Memory B cell (primary cell): ENCODE measurements at places on chromosomes 12 and 14.

GRCh38 chr12:21913823-21914222, 27.4 kb downstream of the ABCC9 start:
- DNase-seq = no peak

DNA sequence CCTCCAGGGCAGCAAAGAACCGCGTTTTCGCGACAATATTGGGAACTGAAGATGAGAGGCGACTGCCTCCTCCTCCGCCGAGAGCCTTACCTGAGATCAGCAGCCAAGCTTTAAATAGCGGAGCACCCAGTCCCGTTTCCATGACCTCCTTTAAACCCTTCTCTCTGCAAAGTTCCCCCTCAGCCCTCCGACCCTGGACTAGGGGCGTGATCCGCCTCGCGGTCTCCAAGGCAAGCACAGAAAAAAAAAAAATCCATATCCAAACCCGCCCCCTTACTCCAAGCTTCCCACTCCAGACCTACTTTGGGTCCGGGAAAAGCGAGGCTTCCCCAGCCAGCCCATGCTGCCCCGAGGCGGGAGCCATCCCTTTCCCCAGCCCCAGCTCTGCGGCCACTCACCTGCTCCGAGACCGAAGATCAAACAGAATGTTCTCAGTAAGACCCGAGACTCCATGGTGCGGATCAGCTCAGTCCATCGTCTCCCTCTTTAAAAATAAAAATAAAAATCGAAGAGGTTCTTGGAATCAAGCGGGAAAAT, 630 bp downstream of the NELL2 start:
- no peak for DNase-seq

DNA sequence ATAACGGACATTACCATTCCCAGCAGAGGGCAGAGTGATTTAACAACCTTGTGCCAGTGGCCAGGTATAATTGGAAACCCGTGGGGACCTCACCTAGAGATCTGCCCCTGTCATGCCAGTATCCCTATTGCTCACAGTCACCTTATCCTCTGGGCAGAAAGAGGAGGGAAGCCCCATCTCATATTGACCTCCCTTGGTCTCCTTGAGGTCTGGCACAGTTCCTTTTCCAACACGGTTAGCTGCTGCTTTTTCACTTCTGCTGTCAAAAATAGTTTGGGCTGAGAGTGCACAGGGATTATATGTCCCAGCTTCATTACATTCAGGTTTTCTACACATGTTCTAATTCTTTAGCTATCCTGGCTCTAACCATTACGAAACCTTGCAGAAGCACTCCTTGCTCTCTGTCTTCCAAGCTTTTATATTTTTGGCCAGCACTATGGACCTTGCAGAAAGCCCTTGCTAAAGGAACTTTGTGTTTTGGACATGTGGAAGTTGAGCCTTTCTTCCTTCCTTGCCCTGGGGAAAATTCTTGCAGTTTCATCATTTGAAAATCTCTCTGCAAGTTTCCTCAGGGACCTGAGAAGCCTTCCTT, 111.7 kb upstream of the MIS18BP1 start:
- no peak for DNase-seq

GRCh38 chr12:103571286-103571685, 15.8 kb upstream of the STAB2 start:
- no peak for DNase-seq

GRCh38 chr14:104248203-104249055, 110.0 kb downstream of the KIF26A start:
- no peak for DNase-seq

GRCh38 chr14:73888971-73889370, 2.3 kb downstream of the ZNF410 start:
- no peak for DNase-seq

DNA sequence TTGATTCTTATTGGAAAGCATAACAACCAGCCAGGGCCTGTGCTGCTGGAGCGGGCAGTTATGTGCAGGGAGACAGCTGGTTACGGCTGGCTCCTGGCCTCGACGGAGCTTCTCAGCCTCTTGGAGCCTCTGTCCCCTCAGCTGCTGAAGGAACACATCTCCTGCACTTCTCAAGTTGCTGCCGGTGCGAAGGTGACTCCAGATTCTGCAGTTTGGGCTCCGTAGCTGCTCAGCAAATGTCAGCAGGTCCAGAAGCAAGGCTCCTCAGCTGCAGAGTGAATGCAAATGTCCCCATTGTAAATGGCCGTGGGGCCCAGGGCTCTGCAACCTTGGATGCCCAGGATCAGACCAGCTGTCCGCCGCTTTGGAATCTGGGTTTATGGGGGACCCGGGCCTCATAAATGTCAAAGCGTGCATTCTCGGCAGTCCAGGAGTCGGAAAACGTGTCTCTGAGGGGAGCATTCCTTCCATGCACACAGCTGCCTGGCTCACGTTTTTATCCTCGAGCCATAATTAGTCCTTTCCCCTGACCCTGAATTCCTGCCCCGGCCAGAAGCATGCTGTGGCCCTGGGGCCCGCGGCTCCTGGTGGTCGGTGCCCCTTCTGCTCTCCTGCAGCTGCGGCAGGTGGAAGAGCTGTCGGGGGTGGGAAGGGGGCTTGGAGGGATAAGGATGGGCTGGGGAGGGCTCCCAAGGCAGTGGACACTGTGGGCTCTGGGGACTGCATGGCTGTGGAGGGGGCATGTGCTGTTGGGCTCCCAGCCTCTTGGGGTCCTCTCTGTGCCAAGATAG, 106.0 kb downstream of the KIF26A start:
- DNase-seq = no peak

- DNase-seq = no peak
These were observed 903 bp downstream of the PARPBP start for GRCh38 chr12:102120886-102121285.

GRCh38 chr12:40227447-40227846, 2.6 kb downstream of the LRRK2 start:
- no peak for DNase-seq

DNA sequence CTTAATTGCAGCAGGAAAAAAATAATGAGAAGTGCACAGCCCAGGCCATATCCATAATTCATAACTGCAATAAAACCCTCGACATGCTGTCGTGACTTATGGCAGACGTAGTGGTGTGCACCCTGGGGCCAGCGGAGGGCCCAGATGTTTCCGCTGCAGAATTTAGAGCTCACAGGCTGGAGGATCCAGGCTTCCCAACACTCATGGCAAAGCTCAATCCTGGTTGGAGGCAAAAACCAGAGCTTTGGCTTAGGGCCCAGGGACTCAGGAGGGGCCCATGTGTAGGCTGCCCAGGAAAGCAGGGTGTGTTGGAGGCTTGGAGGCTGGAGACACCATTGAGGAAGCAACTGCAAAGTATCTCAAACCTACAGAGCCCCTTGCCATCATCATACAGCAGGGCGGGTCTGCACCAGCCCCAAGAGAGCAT, 68.7 kb downstream of the SERPINA3 start:
- DNase-seq = no peak

- no peak for DNase-seq
These were observed 1211.4 kb downstream of the VRK1 start for GRCh38 chr14:98008381-98009113.

DNA sequence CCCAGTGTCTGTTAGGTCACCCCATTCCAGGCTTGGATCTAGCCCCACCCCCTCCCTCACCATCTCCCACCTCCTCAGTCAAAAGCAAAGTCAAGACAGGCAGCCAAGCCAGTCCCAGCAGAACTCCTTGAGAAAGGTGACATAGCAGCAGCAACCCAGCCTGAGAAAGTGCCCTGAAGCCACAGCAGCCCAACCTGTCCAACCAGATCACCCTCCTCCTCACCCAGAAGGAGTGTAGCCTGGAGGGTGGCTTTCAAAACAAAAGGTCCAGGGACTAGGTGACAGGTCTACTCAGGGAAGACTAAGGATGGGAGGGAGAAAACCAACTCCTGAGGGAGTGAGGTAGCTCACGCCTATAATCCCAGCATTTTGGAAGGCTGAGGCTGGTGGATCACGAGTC, 5.2 kb downstream of the RAB15 start:
- DNase-seq = no peak

DNA sequence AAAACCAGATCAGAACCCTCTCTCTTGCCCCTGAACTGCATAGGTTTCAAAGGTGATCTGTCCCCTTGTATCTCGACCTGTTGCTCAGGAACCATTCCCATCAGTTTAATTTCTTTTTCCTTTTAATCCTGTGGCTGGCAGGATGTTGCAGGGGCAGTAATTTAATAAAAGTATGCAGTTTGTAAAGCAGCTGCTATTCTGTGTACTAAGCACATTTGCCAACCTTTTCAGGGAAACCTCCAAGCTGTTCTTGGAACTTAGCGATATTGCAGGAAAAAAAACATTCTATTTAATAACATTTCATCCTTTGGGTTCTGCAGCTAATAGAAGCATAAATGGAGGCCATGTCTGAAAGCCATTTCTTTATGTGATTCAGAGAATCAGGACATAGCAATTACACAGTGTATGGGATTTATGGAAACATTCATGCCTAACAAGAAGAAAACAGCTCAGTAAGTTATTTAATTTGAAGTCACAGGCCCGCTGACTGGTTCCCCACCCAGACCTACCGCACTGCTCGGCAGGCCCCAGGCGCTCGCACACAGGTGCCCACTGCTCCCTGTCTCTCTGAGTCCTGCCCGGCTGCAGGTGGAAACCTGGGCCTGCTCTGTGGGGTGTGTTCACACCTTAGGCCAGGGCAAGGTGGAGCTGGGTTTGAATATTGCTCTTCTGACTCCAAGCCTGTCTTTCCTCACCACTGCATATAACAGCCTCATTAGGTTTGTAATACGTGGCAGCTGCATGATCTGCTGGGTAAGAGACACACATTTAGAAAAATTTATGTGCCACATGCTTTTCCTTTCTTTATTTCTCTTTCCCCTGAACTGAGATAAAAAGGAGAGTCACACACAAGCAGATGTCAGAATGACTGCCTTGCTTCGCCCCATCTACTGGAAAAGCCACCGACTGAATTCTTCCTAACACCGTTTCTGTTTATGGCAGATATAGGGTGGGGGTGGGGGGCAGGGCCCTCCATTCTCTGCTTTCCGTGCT, 119.7 kb downstream of the SLC25A47 start:
- DNase-seq = no peak
